ENCODE measurements at places on chromosomes 5 and 9.

DNA sequence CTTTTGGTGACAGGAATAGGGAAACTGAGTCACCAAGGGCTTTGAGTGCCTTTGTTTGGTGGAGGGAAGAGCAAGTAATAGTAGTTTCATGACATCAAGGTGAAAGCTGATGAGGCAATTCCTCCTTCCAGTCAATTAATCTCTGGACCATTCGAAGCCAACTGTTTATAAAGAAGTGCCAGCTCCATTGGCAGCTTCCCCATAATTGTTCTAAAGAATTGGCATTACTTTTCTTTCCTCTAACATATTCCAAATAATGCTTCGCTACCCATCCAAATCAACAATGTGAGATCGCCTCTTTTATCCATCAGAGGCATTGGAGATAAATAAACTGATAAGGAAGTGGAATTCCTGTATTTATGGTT is 132.4 kb downstream of the NPR3 start:
- DNase-seq, result no peak

GRCh38 chr9:76803083-76803482 is 38.8 kb downstream of the PCA3 start:
- DNase-seq, result no peak

- DNase-seq, result no peak
These were observed 52.8 kb downstream of the ARL15 start for GRCh38 chr5:54257366-54258118.

DNA sequence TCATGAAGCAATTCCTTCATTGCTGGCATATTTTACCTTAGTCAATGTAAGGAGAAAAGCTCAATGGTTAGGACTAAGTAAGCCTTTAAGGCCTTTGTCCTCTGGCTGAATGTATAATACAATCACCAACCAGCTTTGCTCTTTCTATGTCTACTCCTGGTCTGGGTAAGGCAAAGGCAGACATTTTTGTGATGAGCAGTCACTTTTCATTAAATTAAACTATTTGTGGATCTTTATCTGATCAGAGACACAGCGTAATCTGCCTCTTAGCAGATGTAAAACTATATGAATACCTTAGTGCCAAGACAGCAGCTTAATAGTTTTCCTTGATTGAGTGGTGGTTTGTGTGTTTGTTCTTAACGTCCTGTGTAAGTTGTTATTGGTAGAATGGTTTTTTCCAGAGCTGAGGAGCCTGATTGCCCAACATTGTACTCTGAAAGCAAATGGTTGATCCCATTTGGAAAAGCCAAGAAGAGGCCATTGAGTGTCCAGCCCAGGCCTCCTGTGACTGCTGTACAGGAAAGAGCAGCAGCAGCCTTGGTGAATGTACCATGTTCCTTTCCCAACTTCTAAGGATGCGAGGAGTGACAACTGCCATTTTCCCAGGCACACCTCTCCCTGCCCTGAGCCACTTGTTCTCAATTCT is 16.5 kb upstream of the CXXC5 start:
- DNase-seq, result no peak

DNA sequence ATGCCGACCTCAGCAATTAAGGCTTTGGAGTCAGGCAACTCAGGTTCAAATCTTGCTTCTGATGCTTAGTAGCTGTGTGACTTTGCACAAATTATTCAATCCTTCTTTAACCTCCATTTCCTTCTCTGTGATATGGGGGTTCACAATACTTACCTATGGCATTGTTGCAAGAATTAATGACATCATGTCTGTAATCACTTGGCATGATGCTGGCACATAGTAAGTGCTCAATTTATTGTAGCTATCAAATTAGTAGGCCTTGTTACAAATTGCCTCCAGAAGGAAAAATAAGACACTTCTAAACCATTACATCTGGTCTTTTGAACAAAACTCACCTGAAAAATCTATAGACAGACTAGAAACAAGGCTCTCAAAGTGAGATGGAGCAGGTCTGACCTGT is 29.9 kb upstream of the NDFIP1 start:
- no peak for DNase-seq

- no peak for DNase-seq
These were observed 23.6 kb upstream of the TNFAIP8 start for GRCh38 chr5:119332208-119332607.

DNA sequence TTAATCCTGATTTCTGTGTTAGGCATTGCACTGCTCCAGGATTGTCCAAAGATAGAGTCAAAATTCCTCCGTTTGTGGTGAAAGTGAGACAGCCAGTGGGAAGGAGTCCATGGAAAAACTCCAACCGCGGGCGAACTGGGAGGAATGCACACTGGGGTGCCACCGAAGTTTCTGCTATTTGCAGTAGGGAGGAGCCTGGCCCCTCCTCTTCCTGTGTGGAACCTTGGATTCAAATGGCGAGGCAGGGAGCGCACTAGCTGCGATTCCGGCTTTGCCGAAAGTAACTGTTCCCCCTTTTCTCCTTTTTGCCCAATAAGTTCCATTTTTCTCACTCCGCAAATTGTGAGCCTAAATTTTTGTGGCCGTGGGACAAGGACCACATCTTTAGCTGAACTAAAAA is 9.3 kb downstream of the BAAT start:
- no peak for DNase-seq

GRCh38 chr5:174624733-174625522 is 99.5 kb upstream of the MSX2 start:
- no peak for DNase-seq

GRCh38 chr9:79026316-79026715 is 545.4 kb upstream of the TLE4 start:
- DNase-seq, result no peak

GRCh38 chr9:28206280-28206679 is 633.0 kb upstream of the C9orf72 start:
- DNase-seq, result no peak

DNA sequence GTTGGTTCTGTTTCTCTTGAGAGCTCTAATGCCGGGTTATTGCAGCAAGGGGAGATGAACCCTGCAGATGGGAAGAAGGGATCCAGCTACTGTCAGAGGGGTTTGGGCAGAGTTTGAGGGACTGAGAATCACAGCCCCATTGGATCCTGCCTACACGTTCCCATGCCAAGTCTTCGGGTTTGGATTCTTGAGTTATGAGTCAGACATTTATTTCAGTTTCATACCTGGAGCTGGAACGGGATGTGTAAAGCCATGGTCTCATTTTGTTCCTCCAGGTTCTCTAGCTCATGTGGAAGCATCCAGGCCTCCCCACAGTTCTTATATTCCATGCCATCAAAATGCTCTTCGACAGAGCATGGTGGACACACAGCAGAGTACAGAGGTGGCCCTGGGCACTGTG is 275.4 kb upstream of the IRX4 start:
- DNase-seq, result no peak

GRCh38 chr5:54177058-54177457 is 133.3 kb downstream of the ARL15 start:
- DNase-seq, result no peak

DNA sequence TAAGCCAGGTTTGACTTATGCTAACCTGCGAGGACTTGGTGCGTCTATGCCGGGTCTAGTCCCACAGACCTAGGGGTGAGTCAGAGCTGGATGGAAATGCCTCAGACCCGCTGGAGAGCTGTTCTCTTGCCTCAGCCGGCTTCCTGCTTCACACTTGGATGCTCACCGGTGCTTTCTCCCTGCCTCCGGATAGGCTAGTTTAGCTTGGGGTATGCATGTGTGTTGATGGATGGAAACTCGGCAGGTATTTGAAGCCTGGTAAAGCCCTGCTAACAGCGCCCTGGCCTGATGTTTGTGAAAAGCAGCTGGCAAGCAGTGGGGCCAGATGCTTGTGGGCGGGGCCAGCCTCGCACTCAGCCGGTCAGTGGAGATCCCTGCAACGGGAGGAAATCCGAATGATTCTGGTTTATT is 29.3 kb downstream of the PRRC2B start:
- peak; percentile 88 for DNase-seq

- DNase-seq, result peak; percentile 82
These were observed 27.4 kb downstream of the UNC5A start for GRCh38 chr5:176837707-176838115.

- no peak for DNase-seq
These were observed 67.3 kb upstream of the GARNL3 start for GRCh38 chr9:127197186-127197860.

GRCh38 chr9:92097997-92098482 is 17.2 kb downstream of the SPTLC1 start:
- DNase-seq, result peak; percentile 32

GRCh38 chr9:123217128-123217654 is 51.2 kb downstream of the STRBP start:
- peak; percentile 54 for DNase-seq

DNA sequence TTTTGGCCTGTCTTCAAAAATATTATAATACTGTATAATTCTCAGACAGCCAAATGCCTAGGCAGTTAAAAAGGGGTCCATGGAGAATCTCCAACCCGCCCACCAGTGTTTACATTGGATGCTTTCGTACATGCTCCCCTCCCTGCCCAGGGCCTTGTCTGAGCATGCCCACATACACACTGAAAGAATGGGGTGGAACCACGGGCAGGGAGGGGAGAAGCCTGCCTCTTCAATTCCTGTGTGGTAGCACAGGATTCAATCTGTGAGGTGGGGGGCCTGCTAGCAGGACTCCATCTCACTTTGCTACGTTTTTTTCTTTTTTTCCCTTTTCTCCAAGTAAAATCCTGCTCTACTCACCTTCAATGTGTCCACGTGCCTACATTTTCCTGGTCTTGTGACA is 314.7 kb upstream of the GRAMD2B start:
- no peak for DNase-seq

GRCh38 chr5:6704361-6704851 is 8.8 kb upstream of the TENT4A start:
- DNase-seq, result peak; percentile 78

DNA sequence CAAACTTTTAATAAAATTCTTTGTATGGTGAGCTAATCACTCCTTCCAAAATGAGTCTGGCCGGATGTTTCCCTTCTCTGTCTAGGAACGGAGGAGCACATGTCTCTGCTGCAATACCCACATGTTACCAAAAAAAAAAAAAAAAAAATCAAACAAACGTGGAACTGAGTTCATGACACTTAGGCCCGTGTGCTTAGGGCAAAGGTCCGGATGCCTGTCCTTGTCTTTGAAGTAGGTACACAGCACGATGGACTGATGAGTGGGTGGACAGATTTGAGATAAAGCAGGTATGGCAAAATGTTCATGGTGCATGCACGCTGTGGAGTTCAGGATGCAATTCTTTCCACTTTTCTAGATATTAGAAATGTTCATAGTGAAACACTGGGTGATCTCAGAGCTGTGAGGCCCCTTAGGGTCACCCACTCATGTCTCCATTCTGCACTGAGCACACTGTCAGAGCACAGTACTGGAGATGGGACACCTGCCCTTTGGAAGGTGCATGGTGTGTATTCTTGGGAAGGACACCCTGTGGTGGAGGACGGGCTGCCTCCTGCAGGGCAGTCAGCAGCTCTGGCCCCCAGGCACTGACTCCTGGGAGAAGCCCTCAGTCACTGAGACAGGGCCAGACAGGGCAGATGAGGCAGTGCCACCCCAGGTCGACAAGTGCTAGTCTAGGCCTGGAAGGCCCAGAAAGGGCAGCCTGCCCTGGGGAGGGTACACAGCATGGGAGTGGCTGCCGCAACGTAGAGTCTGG is 43.6 kb downstream of the GADD45G start:
- DNase-seq, result no peak

DNA sequence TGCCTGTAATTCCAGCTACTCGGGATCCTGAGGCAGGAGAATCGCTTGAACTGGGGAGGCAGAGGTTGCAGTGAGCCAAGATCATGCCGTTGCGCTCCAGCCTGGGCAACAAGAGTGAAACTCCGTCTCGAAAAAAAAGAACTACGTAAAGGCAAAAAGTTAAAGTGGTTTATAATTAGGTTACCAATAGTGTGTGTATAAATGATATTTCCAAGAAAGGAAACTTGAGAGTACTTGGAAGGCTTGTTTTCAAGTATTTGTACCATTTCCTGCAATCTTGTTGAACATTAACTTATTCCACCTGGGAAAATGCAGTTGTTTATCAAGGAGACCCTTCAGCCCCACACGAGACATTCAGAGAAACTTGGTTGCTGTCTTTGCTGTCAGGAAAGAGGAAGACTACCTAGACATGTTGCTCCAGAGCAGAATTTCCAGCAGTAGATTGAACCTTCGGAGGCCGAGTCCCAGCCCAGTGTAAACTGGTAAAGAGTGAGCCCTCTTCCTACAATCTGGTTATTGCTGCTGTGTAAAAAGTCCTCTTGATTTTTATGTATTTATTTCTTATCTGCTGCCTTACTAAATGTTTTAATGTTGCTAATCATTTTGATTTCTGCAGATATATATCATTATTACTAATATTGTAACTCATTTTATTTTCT is 30.1 kb downstream of the STXBP1 start:
- DNase-seq, result no peak

- no peak for DNase-seq
These were observed 603.6 kb downstream of the IRX1 start for GRCh38 chr5:4199049-4199841.

DNA sequence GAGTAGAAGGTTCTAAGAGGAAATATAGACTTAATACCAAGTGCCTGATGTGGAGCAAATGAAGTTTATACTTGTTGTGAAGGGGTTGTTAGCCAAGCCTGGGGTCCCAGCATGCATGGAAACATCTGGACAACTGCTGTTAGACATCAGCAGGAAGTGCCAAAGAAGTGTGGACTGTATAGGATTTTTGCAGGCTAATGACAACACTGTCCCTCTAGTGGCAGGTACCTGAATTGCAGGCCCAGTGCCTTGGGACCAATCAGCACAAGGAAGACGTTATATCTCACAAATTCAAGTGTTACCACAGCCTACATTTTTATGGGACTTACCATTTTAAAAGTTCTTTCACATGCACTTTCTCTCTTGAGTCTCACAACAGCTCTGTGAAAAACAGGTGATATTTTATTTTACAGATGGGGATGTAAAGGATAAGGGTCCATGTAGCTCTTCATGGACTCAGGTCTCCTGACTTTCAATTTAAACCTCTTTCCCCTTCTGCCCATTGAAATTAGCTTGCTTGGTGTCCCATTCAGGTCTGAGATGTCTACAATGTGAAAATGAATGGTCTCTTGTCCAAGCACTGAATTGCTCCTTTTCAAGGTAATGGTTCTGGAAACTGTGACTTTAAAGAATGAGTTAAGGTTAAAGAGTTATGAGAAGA is 89.0 kb upstream of the MAP1B start:
- DNase-seq, result no peak

GRCh38 chr5:5978501-5979376 is 399.6 kb downstream of the MED10 start:
- DNase-seq, result no peak

DNA sequence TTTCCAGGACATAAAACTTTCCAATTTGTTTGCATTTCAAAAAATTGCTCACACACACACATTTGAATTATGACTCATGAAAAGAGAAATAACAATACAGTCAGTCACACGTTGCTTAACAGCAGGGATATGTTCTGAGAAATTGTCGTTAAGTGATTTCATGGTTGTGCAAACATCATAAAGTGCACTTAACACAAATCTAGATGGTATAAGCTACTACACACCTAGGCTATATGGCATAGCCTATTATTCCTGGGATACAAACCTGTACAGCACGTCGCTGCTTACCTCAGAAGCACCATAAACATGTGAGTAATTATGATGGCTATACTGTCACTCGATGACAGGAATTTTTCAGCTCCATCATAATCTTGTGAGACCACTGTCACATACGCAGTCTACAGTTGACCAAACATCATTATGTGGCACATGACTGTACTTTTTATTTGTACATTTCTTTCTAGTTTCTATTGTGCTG is 378.2 kb downstream of the ACTL7B start:
- DNase-seq, result peak; percentile 34
